ENCODE measurements at places on chromosomes 7 and 10.

- no peak for DNase-seq
Measured at GRCh38 chr10:83881661-83882060, 257.6 kb upstream of the GHITM start.

DNA sequence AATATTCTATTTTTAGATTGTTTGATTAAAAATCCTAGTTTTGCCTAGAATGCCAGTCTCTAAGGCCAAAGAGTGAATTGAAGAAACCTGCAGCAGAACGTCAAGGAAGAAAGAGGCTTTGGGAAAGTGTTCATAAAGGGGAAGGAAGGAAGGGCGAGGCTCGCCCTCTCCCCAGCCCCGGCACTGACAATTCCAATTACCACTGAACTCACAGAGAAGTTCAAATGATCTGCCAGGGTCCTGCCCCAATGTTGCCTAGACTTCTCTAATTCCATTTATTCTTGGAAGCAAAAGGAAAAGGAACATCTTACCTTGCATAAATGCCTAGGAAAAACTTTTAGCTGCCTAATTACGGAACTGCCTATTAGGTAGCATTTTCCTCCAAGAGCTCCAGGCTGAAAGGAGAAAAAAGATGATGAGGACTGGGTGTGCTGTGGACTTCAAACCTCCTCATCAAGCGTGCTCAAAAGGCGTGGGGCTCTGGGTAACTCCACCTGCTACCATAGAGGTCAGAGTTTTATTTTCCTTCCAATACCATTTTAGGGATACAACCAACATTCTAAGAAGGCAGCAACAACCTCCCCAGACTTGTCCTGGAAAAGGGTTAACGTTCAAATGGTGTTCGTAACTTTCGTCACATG lies 134.5 kb downstream of the PKD1L1 start:
- DNase-seq, result no peak

GRCh38 chr10:118342638-118343020 lies 505 bp upstream of the FAM204A start:
- DNase-seq, result no peak

DNA sequence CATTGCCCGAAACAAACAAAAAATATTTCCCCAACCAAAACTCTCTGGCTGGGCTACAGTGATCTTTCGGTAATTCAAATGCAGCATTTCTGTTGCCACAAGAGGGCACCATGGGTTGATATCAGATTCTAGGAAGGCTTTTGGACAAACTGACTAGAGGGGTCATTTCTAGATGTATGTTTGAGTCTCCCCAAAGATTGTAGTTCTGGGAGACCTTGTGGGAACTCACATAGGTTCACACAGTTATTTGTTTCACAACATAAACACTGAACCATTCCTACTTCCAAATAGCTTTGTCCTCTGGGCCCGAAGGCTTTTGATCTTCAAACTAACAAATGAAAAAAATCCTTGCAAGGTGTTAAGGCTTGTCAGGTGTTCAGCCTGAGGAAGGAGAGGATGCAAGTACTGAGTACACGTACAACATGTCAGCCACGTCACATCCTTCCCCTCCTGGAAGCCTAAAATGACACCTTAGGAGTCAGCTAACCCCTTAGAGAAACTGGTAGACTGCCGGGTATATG lies 37.0 kb upstream of the IL15RA start:
- DNase-seq, result no peak

DNA sequence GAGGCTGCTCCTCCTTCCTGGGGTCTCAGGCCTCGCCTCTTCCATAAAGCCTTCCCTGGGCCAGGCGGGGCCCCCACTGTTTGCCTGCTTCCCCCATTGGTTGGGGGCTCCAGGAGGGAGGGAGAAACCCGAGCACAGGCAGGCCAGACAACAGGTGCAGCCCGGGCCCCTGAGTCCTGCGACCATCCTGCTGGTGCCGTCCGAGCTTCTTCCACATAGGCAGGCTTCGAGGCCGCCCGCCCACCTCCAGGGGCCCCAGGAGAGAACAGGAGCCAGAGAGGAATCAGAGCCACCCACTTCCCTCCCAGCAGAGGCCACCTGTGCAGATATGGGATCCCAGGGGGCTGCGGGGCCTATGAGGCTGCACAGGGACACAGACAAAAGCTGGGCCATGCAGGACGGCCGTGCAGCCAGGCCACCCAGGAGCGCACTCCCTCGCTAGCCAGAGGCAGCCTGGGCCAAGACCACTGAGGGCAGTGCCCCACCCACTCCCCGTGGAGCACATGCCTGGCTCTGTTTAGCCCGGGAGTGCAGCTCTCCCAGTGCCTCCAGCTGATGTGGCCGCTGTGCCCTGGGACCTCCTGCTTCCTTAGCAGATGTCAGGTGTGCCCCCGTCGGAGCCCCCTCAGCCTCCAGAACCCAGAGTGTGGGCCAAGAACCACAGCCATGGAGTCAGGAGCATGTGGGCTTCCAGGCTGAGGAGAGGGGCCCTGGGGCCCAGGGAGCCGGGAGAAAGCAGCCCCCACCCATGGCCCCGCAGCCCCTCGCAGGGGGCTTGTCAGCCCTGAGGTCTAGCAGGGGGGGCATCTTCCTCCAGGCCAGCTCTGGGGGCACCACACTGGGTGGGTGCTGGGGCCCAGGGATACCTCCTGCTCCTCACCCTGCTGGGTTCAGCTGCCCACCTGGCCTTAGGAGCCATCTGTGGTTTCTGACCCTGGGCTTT lies 59.9 kb upstream of the INPP5A start:
- no peak for DNase-seq

GRCh38 chr10:93299195-93299594 lies 182.9 kb downstream of the MYOF start:
- DNase-seq, result no peak

DNA sequence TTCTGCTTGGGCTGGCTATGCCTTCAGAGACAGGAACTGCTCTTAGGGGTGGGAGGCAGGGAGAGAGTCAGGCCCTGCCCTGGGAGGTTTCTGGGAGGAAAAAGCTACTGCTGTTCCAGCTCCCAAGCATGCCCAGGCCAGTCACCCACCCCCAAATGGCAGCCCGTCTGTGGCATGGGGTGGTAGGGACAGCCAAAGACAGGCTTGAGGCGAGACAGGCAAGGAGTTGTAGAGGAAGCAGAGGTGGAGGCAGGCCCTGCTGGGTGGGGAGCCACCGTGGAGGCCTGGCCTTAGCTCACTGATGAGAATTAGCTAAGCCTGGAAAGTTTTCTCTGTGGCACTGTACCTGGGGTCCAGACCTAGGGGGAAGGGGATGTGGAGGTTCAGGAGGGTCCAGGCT lies 6.6 kb upstream of the SAMD8 start:
- DNase-seq, result no peak

DNA sequence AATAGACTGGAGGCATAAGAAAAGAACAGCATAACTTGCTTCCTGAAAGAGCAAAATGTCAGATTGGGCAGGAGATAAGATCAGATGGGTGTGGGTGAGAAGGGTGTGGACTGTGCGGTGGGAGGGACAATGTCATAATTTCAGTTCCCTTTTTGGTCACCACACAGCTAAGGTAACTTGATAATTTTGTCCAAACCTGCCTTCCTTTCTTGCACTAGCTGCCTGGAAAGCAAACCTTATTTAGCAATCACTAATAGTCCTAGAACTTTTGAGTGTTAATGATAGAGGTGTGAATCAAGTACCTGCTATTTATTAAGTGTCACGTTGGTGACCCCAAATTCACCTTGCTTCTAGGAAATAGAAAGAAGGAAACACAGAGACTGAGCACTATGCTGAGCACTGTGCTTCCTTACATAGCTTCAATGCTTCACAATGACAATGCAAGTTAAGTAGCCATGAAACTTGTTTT lies 72.4 kb upstream of the SP4 start:
- peak; percentile 14 for DNase-seq

Data from stimulated activated CD4-positive, alpha-beta T cell treated with anti-CD3 and anti-CD28 coated beads, Interleukin-4, amount 100 ng/mL, for 1 hour (primary cell).